ENCODE measurements at places on chromosomes 12 and 14.

DNA sequence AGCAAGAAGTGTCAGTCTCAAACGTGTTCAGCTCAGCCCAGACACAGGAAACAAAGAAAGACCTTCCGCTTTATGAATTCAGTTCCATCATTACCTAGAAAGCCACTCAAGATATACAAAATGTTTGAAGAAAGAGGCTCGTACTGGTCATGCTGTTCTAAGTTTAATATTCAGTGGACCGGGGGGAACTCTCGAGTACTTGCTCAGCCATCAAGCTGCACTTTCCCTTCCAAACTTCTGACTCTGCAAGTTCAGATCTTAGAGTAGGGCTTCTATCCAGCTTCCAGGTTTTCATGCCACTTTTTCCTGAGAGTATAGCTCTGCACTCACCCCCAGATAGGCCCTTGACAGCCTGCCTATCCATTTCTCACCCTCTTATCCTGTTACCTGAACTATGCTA lies 62.8 kb upstream of the OSBPL8 start:
- DNase-seq, result no peak

- DNase-seq, result no peak
Observed at GRCh38 chr14:52117111-52117832, 48.4 kb upstream of the NID2 start.

GRCh38 chr12:113831016-113831415 lies 135.1 kb downstream of the RBM19 start:
- DNase-seq, result no peak

- DNase-seq, result peak; percentile 83
Observed at GRCh38 chr12:6963016-6963731, 7.3 kb downstream of the PHB2 start.

GRCh38 chr12:107590413-107590812 lies 95.2 kb upstream of the PWP1 start:
- DNase-seq, result no peak

All from WTC11 (cell line).